ENCODE measurements at places on chromosomes 13 and 19. TPM values are rescaled to one million over a fixed set of nuclear protein-coding genes. Genes with fewer than 3 reads are reported as not detected.

DCAF15 gene
- total RNA-seq = 11.6 TPM

TYROBP gene
- 3.1 TPM for total RNA-seq

SLC39A3 gene
- total RNA-seq = 17.2 TPM

KLK10 gene
- total RNA-seq = 1.3 TPM

ICAM5 gene
- 1.6 TPM for total RNA-seq

COL4A2 gene
- total RNA-seq = 164 TPM

ADAMTS10 gene
- total RNA-seq = 48.8 TPM

MIA gene
- 2.5 TPM for total RNA-seq

ZNF430 gene
- 26.6 TPM for total RNA-seq

DNA sequence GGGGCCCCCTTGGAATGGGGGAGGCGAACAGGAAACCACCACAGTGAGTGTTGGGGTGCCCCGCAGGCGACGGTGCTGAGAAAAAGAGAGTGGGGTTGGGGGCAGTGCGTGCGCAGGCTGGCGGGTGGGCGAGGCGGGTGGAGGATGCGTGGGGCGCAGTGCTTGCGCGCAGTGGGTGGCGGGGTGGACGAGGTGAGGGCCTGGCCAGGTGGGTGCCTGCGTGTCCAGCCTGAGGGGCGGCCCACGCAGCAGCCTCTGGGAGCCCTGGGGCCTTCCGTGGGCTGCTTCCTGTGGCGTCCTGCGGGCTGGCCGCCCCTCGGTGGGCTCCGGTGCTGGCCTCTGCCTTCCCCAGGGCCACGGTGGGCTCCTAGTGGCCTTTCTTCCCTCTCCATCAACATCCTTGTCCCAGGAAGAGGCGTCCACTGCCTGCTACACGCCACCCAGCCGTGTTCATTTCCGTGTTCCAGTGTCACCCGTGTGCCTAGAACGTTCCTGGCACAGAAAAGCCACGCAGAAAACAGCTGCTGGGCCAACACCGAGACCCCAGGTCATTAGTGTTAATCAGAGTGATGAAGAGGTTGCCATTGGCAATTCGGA is 7.1 kb downstream of the ATP11A start:
- no peak for DNase-seq

GRCh38 chr13:36883824-36884223 is 36.2 kb downstream of the SMAD9 start:
- DNase-seq = no peak

DNA sequence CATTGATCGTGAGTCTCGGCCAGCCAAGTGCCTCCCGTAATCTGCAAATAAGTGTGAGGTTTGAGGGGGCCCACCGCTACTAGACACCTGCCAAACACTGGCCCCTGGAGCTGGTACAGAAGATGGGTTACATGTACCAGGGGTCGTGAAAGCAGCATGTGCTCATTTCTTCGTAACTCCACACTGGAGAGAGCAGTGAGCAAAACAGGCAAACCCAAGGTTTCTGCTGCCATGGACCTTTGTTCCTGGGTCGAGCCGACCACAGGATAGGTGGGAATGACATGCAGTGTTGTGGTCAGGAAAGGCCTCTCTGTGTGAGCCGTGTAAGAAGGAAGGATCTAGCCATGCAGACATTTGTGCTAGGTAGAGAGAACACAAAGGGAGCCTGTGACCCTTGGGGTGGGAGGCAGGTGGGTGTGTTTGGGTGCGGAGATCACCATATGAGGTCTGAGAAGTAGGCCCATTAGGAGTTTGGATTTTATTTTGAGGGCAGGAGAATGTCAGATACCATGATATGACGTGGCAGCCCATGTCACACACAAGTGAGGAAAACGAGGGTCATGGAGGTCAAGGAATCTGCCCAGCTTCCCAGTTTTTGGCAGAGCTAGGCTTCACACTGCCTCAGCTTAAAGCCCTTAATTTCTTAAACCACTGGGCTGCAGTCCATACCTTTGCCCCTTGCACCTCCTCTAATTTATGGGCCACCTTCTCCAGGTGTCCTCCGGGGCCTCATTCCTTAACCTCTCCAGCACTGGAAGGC is 919 bp downstream of the GTF3A start:
- DNase-seq = no peak

GRCh38 chr13:99662678-99663077 is 161.4 kb downstream of the TM9SF2 start:
- no peak for DNase-seq

DNA sequence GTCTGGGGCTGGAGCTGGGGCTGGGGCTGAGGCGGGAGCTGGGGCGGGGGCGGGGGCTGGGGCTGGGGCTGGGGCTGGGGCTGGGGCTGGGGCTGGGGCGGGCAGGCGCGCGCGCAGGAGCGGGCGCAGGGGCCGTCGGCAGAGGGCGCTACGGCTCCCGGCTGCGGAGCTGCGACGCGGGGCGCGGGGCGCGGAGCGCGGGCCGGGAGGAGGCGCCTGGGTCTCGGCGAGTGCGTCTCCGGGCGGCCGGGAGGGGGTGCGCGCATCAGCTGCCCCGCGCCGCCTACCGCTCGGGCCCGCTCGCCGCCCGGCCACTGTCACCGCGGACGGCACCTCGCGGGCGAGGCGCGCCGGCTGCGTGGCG is 422 bp upstream of the MTUS2 start:
- DNase-seq = peak; percentile 83

DNA sequence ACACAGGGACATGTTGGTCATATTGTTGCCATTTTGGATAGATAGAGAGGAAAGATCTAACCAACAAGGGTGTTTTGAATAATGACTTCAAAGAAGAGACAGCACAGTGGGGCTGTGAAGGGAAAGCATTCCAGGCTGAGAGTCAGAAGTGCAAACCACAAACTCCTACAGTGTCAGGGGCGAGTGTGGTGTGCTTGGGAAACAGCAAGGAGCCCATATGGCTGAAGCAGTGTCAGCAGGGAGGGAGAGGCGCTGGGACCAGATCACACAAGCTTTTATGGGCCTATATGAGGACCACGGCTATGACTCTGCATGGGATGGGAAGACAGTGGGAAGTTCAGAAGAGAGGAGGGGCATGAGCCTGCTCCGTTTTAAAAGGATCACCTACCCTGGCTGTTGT is 166.4 kb downstream of the MYO16 start:
- DNase-seq = no peak

DNA sequence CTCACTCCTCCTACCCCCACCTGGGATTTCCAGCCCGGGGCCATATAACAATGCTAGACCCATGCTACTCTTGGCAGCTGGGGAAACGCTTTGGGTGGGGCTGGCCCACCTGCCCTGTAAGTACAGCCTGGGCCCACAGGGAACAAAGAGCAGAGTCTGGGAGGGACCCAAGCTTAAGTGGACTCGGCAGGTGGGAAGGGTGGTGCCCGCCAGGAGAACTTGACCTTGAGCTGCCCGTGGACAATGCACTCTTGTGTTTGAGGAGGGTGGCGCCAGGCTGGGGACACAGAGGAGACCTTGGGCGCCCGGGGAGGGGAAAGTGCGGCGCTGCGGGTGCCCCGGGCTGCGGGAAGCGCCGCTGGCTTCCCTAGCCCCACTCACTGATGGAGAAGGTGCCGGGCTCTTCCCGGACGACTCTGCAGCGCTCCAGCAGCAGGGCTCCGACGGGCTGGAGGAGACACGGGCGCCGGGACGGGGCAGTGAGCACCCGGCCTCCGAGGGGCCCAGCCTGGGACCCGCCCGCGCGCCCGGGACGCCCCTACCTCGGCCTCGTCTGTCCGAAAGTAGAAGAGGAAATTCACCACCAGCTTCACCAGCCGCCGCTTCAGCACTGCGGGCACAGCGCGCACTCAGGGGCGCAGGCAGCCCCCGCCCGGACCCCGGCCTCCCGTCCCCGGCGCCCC is 607 bp downstream of the PLEKHJ1 start:
- DNase-seq = no peak

- no peak for DNase-seq
Observed at GRCh38 chr13:113852536-113853517, 11.0 kb downstream of the GAS6 start.

DNA sequence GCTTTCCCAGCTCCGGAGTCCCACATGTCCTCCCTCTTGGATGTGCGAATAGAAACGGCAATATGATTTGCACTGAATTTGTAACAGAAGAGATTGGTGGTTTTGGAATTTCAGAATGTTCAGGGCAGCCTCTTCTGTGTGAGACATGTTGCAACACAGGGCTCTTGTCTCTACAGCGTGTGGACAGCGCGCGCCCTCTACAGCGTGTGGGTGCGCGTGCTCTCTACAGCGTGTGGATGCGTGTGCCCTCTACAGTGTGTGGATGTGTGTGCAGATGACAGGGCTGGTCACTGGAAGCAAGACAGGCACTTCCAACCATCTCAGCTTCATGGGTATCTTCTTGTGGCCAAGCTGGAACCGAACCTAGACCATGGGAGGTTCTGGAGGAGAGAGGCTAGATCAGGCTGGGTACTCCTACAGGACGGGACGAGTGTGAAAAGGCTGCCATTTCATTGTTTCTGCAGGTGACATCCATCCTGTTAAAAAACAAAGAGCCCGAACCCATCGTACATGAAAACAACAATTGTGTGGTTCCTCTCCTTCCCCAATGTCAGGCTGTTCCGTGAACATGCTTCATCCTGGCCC is 78.4 kb downstream of the TEX29 start:
- no peak for DNase-seq

- DNase-seq = no peak
Observed at GRCh38 chr13:34758628-34759027, 183.4 kb upstream of the NBEA start.

GRCh38 chr19:34475975-34476594 is 5.5 kb upstream of the WTIP start:
- no peak for DNase-seq

- no peak for DNase-seq
Observed at GRCh38 chr13:71350886-71351285, 516.1 kb downstream of the DACH1 start.

- no peak for DNase-seq
Observed at GRCh38 chr19:14677464-14677863, 2.8 kb upstream of the ADGRE3 start.

- no peak for DNase-seq
Observed at GRCh38 chr13:111249637-111250360, 70.6 kb upstream of the TEX29 start.

DNA sequence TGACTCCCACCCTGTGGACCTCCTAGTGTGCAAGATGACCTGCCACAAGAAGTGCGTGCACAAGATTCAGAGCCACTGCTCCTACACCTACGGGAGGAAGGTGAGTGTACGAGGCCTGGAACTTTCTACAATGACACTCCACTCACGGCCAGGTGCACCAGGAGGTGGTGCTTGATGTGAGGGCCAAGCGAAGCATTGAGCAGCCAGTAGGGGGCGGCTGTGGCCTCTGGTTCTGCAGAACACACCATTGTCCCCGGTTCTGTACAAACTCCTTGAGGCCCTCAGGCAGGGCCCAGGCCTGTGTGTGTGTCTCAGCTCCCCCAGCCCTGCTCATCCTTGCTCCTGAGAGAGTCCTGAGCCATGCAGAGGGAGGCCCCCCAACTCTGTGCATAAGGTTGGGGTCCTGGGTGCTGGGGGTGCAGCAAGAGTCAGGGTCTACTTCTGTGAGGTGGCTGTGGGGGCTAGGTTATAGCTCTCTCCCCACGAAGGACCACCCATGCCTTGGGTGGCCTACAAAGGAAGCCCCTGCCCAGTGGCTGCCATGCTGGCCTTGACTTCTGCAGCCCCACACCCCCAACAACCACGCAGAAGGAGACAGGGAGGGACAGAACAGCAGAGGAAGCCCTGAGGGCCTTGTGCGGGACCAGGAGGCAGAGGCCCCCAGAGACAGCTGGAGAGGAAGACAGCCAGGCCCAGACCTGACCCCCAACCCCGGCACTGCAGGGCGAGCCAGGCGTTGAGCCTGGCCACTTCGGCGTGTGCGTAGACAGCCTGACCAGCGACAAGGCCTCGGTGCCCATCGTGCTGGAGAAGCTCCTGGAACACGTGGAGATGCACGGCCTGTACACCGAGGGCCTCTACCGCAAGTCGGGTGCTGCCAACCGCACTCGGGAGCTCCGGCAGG is 9.7 kb upstream of the USE1 start:
- peak; percentile 41 for DNase-seq

DNA sequence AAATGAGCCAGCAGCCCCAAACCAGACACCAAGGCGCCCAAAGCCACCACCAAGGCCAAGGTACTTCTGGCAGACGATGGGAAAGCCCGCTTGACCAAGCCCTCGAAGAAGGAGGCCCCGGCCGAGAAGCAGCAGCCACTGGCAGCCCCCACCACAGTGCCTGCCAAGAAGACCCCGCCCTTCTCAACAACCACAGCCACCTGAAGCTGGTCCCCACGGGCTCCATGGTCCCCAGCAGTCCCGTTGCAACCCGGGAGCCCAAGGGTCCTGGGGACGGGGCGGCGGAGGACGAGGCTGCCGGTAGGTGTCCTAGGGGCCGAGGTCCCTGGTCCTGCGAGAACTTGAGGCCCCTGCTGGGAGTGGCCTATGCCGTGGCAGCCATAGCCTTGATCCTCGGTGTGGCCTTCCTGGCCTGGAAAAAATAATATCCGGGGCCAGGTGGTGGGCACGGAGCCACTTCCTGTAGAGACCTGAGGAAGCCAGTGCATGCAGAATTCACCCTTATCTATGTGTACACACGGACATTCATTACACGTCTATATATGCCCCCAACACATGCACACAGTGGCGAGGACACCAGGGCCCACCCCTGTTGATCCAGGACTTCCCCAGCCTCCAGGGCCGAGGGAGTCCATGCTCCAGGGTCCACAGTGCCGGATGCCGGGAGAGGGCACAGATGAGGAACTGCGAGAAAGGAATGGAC is 13.8 kb downstream of the C1QTNF9 start:
- no peak for DNase-seq

DNA sequence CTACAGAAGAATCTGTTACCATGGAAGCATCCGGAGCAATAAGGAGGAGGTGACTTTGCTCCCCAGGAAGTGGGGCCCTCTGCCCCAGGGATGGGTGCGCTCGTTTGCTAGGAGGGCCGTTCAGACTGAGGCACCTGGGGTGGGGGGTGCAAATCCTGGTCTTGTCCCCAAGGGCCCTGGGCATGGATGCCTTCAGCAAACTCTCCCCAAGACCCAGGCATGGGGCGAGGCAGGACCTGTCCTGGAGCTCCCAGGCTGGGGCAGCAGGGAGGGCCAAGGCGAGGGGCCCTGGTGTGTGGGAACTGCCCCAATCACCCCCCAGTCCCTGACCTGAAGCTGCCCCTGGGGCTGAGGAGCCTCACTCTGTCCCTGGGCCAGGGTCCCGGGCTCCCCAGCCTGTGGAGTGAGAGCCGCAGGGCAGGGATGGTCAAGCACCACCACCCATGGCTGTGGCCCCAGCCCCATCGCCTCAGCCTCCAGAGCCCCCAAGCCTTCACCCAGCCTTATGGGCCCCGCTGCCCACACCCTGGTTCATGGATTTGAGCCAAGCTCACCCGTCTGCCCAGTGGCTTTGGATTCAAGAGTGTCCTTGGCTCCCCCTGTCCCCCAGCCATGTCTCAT is 240.6 kb upstream of the SGCG start:
- DNase-seq = no peak

DNA sequence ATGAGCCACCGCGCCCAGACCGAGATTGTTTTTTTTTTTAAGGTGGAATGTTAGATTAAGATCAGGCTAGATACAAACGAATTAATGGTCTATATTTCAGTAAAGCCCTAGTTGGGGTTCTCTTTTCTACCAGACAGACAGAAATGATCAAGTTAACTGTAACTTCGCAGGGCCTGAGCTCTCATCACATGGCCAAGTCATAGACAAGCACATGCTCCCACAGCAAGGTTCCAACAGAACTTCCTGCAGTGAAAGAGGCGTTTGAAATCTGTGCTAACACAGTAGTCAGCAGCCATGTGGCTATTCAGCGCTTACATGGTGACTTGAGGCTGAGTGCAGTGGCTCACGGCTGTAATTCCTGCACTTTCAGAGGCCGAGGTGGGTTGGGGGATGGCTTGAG is 34.7 kb upstream of the SEMA6B start:
- no peak for DNase-seq

- DNase-seq = no peak
Observed at GRCh38 chr13:30194906-30195305, 112.4 kb downstream of the KATNAL1 start.

- no peak for DNase-seq
Observed at GRCh38 chr13:49749848-49750247, 42.6 kb downstream of the KPNA3 start.
